ENCODE measurements at places on chromosomes 11 and 22.

DNA sequence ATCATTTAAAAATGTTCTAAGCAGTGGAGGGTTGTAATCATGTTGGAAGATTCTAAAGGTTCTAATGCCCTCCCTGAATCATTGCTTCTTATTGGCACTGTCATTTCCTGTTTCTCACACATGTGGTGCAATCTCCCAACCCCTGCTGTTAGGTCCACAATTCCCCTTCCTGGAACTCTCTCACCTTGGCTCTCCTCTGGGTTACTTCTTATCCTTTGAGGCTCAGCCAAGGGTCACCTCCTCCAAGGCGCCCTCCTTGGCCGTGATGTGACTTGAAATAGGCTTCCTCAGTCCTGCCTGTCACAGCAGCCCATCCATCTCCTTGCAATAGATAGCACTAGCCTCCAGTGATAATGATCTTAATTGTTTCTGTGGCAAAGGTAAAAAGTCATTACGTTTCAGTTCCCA lies 149.8 kb downstream of the TTC17 start:
- no peak for DNase-seq

- no peak for DNase-seq
Observed at GRCh38 chr22:28771195-28771791, 1.2 kb upstream of the CCDC117 start.

DNA sequence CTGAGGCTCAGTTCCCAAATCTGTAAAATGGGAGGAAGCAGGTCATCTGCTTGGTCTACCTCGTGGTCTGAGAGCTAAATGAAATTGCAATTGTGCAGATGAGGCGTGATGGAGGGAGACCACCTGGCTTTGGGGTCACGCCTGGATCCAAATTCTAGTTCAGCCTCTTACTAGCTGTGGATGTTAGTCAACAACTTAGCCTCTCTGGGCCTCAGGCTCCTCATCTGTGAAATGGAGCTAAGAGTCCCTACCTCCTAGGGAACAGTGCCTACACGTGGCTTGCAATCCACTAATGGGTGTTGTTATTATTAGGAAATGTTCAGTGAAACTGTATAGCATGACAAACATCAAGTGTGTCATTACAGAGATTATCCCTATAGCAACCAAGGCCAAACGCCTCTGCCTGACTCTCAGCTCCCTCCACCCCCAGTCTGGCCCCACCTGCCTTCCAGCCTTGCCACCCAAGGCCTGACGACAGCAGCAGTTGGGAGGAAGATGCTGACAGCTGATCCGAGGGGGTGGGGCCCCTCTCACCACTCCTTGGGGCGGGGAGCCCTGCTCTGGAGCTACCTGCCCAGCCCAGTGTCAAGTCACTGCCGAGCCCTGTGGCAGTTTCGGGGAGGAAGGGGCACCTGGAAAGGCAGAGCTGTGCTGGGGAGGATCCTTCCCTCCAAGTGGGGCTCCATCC lies 1.7 kb upstream of the RHOD start:
- no peak for DNase-seq

GRCh38 chr22:37244922-37245722 lies 1.1 kb upstream of the RAC2 start:
- DNase-seq, result no peak

GRCh38 chr11:84899740-84900139 lies 727.4 kb downstream of the DLG2 start:
- DNase-seq, result no peak

All from CD4-positive, alpha-beta T cell (primary cell).